ENCODE measurements at places on chromosomes 5 and 9.

- no peak for DNase-seq
These were observed 34.1 kb downstream of the ETF1 start for GRCh38 chr5:138508958-138509357.

DNA sequence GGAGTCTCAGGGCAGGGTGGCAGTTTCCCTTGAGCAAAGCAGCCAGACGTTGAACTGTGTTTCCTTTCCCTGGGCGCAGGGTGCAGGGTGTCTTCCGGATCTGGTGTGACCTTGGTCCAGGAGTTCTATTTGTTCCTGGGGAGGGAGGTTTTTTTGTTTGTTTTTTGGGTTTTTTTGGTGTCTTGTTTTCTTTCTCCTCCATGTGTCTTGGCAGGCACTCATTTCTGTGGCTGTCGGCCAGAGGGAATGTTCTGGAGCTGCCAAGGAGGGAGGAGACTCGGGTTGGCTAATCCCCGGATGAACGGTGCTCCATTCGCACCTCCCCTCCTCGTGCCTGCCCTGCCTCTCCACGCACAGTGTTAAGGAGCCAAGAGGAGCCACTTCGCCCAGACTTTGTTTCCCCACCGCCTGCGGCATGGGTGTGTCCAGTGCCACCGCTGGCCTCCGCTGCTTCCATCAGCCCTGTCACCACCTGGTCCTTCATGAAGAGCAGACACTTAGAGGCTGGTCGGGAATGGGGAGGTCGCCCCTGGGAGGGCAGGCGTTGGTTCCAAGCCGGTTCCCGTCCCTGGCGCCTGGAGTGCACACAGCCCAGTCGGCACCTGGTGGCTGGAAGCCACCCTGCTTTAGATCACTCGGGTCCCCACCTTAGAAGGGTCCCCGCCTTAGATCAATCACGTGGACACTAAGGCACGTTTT, 3.5 kb upstream of the PHYHD1 start:
- peak; percentile 39 for DNase-seq

DNA sequence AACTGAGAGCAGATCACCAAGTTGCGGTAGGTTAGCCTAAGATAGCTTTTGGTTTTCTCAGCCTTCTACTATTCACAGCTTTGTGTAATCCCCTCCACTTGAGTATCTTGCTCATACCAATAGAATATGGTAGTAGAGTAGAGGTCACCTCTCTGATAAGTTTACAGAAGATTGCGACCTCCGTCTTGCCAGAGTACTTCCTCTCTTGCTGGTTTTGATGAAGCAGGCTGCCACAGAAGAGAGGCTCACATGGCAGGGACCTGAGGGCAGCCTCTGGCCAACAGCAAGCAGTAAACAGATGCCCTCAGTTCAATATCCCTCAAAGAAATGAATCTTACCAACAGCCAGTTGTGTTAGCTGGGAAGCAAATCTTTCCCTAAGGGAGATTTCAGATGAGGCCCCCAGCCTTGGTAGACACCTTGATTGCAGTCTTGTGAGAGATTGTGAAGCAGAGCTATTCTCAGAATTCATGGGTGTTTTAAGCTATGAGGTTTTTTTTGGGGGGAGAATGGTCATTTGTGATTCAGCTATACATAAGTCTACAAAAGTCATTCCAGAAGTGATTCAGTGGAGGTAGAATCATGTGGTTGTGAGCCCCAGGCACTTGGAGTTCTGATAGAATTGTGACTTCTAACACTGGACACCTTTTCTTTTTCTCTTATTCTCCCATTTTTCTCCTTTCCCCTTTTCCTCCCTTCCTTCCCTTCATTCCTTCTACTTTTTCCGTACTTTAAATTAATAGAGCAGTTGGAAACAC, 22.7 kb upstream of the CDKN2B start:
- DNase-seq: no peak

DNA sequence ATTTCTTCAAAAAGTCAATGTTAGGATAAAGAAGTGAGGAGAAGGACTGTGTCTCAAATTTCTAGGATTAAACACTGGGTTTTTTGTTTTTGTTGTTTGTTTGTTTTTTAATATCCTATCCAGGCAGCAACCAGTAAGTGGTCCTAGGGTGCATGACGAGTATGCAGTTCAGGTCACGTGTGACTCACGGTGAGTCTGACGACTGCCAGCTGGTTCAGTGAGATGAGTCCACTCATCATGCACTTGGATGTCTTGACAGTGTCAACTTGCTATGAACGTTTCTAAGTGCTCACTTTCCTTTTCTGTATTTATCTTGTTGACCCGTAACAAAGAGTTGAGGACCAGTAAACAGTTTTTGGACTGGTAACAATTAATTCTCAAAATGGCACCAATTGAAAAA, 32.7 kb downstream of the ATG10 start:
- DNase-seq: peak; percentile 68

- no peak for DNase-seq
These were observed 583.6 kb downstream of the TMEM38B start for GRCh38 chr9:106277966-106278365.

GRCh38 chr9:133934482-133935232, 57.5 kb downstream of the VAV2 start:
- no peak for DNase-seq

DNA sequence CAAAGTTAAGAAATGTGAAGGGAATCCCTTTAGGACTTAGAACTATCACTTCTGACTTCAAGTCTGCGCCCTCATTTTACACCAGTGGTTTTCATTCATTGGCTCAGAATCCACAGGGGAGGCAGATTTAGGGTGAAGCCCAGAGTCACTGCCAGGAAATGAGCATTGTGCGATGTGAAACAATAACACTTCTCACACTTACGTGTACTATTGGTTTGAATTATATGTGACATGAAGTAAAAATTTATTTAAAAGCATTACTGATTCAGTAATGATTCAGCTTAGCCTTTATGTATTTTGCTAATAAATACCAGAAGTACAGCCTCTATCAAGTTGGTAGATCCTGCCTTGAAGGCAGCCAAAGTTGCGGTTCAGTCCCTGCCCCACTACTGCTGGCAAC, 98.6 kb downstream of the PAM start:
- DNase-seq: peak; percentile 21

Measured in HCEC 1CT (cell line).